ENCODE measurements at places on chromosomes 6 and 20. TPM values are rescaled to one million over a fixed set of nuclear protein-coding genes. Genes with fewer than 3 reads are reported as not detected.

GRCh38 chr6:144951730-144952437 lies 666.7 kb downstream of the UTRN start:
- no peak for DNase-seq

DNA sequence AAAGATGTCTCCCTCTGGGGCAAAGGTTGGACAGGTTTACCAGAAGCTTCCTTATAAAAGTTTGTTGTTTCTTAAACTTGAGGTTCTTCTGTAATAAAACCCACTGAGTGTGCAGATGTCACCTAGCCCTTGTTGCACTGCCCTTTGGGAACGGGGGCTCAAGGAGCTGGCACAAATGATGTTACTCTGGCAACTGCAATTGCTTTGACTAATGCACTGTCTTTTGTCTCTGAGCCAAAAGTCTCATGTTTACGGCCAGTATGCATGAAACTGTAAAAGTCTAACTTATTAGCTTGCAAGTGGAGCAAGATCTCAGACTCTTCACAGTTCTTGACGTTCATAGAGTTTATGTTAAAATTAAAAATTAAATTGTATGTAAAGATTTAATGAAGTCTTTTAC lies 655.7 kb downstream of the EPHA7 start:
- no peak for DNase-seq

DNA sequence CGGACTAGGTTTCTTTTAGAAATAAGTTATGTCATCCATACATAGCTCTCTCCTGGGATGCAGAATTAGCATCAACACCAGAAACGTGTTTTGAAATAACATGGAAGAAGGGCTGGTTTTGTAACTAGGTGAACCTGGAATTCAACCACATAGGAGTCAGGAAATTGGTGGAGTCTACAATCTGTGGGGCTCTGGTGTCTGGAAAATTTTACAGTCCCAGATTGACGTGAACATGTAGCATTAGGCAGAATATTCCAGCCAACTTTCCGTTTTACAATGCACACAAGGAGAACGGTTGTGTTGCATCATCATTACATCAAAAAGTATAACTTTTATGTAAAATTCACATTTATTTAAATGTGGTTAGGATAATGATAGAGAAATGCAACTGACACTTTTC lies 1.9 kb downstream of the KCNQ5 start:
- no peak for DNase-seq

GRCh38 chr6:53263917-53264316 lies 84.8 kb downstream of the ELOVL5 start:
- DNase-seq = no peak

GRCh38 chr6:45003387-45003786 lies 324.7 kb upstream of the RUNX2 start:
- DNase-seq = no peak

DNA sequence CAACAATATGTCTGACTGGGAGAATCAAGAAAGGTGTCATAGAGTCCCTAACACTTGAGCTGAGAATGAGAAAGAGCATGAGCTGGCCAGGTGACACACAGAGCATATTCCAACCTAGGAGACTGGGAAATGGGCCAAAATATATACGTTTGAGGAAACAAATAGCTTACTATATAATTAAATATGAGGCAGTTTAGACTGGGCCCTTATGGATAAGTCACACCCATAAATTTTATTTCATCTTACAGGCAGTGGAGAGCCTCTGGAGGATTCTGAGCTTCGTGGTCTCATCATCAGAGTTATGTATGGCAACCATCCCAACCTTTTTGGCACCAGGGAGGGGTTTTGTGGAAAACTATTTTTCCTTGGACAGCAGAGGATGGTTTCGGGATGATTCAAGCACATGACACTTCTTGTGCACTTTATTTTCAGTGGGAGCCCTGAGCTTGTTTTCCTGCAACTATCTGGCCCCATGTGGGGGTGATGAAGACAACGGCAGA lies 12.9 kb upstream of the NQO2 start:
- DNase-seq = no peak

DNA sequence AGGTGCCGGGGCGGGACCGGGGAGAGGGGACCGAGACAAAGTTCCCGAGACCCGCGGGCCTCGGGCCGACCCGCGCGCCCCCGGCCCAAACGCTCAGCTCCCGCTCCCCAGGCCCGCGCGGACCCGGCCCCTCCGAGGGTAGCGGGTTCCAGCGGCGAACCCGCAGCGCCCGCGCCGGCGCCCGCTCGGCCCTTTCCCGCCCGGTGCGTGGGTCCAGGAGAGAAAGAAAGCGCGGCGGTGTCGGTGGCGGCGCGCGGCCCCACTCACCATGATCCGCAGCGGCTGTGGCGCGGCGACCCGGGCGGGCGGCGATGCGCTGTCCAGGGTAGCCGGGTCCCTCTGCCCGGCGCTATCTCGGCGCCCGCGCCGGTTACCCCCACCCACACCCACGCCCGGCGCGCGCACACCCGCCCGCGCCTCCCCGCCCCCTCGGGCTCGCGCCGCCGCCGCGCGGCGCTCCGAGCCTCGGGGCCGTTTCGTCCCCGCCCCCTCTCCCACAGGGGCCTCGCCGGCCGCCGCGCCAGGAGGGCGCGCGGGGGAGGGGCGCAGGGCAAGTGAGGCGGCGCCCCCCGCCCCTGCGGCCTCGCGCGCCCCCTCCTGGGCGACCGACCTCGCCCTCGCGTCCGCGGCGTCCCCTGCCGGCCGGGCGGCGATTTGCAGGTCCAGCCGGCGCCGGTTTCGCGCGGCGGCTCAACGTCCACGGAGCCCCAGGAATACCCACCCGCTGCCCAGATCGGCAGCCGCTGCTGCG lies at the start of gene ELOVL2:
Gene ELOVL2 (minus strand): TSS at position 345 of the 751 bp plus-strand sequence. CDS start 75 bp downstream, at position 270.
- DNase-seq = no peak

The DDO gene
- total RNA-seq = 0.50 TPM

GRCh38 chr6:116557893-116558292 lies 4.3 kb downstream of the CALHM4 start:
- DNase-seq = no peak

- no peak for DNase-seq
These were observed 333.8 kb downstream of the CDH26 start for GRCh38 chr20:60292001-60292520.

DNA sequence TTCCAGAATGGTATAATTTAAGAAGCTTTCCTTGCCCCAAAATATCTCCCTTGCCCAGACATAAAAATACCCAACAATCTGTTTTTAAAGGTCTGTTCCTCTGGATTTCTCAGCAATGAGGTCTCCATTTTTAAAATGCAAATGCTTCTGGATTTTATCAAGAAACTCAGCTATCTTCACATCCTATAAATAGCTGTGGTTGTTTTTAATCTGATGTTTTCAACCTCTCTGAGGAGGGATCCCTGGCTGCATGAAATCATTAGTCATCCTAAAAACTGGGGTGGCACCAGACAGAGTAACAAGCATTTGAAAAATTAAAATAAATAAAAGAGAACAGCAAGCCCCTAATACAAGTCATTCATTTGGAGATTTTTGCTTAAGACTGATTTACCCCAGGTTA lies 168.5 kb upstream of the ID4 start:
- no peak for DNase-seq

The GATA5 gene
- not detected for total RNA-seq

GRCh38 chr6:156887623-156888269 lies 110.6 kb downstream of the ARID1B start:
- DNase-seq = no peak

The IBTK gene
- total RNA-seq = 23.5 TPM

GRCh38 chr20:9228774-9229450 lies 160.0 kb downstream of the PLCB4 start:
- no peak for DNase-seq

The ADGRG6 gene
- total RNA-seq = 0.05 TPM

DNA sequence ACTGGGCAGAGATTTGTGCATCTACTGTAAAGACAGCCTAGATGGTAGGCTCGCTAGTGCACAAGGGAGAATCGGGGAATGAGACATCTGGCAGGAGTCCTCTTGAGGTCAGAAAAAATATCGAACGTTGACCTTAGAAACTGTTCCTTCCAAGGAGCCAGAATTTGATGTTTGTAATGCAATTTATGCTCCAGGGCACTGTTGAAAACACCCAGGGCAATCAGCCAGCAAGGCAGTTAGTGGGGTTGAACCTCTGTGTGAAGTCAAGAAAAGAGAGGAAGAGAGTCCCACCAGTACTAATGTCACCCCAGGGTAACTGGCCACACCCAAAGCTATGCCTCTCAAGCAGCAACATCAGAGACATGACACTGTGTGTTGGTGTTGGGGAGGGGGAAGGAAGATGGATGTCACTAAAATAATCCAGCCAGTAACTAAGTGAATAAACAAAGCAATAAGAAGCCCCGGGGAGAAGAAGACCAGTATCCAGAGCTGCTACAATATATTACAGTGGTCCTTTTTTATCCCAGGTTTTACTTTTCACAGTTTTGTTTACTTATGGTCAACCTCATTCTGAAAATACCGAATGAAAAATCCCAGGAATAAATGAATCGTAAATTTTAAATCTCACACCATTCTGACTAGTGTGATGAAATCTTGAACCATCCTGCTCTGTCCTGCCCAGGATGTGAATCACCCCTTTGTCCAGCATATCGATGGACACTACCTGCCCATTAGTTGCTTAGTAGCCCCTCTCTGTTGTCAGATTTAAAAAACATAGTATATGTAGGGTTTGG lies 32.9 kb upstream of the PDE10A start:
- no peak for DNase-seq

DNA sequence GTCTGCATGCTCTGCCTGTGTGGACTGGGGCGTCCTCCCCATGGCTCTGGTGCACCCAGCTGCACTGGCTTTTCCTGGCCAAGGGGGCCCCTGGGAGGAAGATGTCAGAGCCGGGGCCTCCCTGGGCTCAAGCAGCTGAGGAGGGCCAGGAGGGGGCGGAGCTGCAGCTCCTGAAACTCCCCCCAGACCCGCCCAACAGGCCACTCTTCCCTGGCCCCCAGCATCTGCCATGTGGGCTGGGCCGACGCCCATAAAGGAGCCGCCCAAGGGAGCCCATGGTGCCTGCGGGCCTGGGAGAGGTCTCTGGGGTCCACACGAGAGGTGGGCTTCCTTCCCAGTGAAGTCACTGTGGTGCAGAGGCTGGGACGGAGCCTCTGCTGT lies 4.0 kb downstream of the RBBP8NL start:
- DNase-seq = no peak

DNA sequence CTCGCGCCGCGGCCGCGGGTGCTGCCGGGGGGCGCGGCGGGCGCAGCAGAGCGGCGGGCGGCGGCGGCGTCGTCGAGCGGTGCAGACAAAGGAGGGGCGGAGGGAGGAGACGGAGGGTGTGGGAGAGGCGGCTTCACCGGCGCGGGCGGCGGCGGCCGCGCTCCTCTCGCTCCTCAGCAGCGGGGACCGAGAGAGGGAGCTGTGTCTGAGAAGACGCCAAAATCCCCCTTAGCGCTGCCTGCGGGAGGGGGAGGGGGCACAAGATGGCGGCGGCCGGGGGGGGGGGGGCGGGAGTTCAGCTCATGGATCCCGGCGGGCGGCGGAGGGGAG lies 296 bp downstream of the ADNP start:
- peak; percentile 92 for DNase-seq

Measured in natural killer cell (primary cell).